ENCODE measurements at places on chromosomes 5 and 9.

DNA sequence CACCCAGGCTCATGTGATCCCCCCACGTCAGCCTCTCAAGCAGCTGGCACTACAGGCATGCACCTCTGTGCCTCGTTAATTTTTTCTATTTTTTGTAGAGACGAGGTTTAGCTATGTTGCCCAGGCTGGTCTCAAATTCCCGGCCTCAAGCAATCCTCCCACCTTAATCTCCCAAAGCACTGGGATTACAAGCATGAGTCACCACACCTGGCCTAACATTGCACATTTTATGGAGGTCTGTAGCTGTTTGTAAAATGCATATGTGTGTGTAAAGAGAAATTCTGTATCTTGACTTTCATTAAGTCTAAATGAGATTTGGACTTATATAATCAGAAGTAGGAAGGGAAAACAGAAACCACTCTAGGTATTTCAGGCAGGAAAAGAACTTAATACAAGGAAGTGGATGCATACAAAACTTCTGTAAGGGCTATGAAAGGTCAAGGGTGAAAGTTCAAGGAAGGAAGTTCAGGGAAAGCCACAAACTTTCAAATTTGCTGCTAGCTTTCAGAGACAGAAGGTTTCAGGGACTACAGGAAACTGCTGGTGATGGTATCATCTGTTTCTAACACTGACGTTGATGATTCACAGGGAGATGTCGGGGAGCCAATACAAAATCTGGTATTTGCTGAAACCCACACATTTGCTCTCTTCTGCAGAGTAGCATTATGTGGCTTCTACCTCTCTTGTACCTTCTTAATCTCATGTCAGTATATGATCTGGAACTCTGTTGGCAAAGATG lies 209.4 kb downstream of the PIK3R1 start:
- DNase-seq: peak; percentile 70

- DNase-seq: no peak
Measured at GRCh38 chr9:93365427-93366118, 85.9 kb upstream of the FAM120A start.

DNA sequence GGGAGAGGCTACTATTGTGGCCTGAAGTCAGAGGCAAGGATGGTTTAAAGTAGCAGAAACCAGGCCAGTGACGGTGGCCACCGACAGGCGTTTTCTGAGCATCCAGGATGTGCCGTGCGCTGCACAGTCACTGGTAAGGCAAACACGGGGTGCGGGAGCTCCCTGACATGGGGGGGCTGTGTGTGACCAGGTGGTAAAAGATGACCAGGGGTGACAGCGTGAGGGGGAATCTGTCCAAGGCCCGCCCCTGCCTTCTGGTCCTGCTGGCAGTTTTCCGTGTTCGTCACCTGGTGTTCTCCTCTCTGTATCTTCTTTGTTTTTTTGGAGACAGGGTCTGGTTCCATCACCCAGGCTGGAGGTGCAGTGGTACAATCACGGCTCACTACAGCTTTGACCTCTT lies 167.4 kb downstream of the ICE1 start:
- no peak for DNase-seq

- peak; percentile 81 for DNase-seq
Measured at GRCh38 chr9:120369608-120370220, 210.3 kb downstream of the CDK5RAP2 start.

DNA sequence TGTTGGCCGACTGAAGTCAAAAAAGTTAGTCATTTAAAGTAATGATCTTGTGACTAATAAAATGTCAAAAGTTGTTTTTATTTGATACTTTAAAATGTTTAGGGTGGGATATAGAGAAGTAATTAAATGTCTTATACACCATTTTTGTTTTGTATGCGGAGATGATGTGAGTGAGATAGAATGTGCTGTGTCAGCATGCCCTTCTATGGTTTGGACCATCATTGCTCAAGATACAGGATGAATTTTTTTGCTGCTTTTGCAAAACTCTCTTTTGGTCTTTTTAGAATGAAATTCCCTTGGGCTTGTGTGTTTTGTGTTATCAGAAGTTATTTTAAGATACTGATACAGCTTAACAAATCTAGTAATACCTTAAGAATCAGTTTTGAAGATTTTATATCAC lies 12.5 kb downstream of the SRFBP1 start:
- peak; percentile 65 for DNase-seq

- peak; percentile 93 for DNase-seq
Measured at GRCh38 chr9:69946800-69947437, 96.7 kb upstream of the MAMDC2 start.

DNA sequence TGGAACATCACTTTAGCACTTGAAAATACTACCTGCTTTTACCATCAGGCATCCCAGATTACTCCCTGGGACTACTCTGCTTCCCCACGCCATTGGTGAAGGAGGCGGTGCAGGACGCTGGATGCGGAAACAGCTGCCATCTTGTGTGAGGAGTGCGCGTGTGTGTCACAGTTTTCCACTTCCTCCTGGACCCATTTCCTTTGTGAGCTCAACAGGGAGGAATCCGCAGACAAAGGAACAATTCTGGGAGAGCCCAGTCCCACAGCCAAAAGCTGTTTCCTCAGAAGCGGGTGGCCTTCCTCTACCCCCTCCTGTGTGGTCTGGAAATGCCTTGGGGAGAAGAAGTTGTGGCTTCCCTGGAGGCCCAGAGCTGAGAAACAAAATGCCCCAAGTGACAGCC lies 16.8 kb downstream of the AFAP1L1 start:
- DNase-seq: no peak

DNA sequence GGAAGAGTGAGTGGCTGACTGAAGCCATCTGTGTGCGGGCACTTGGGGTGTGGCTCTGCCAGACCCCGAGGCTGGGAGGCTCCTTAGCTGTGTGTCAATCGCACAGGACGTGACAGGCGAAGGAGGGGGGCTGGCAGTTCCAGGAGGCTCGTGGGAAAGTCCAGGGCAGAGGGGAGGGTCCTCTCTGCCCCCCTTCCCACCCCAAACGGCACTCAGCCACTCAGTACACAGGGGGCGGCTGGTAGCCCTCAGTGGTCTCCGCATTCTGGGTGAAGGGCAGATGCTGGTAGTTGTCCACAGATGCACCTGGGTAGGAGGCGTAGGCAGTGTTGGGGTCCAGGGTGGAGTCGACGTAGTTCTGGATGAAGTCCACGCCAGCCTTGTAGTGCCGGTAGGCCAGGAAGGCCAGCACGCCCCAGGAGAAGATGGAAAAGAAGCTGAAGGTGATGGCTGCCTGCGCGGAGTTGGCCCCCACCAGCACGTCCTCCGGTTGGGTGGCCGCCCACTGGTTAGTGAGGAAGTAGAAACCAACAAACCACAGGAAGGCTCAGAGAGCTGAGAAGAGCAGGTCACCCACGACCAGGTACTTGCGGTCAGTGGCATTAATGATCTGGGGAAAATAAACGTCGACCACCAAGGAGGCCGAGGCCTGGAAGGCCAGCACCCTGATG lies 85.4 kb upstream of the CEP78 start:
- no peak for DNase-seq

GRCh38 chr5:88886746-88887341 lies 3.9 kb upstream of the MEF2C start:
- DNase-seq: no peak

DNA sequence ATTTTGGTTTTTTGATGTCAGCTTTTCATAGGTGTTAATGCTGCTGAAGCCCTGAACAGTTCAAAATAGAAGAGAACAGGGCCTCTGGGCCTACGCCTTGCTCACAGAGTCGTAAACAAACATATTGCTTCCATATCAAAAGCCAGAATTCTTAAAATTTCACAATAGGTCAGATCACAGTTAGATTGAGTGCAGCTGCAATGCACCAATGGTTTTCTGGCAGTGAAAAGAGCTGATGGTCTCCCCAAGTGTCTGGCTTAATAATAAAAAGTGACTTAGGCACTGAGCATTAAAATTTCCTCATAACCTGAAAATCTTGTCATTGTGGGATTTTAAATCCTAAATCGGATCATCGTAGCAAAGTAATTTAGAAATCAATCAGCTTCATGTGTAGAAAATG lies 493.0 kb downstream of the CAAP1 start:
- no peak for DNase-seq

GRCh38 chr5:131957721-131958441 lies 12.4 kb upstream of the MEIKIN start:
- no peak for DNase-seq

DNA sequence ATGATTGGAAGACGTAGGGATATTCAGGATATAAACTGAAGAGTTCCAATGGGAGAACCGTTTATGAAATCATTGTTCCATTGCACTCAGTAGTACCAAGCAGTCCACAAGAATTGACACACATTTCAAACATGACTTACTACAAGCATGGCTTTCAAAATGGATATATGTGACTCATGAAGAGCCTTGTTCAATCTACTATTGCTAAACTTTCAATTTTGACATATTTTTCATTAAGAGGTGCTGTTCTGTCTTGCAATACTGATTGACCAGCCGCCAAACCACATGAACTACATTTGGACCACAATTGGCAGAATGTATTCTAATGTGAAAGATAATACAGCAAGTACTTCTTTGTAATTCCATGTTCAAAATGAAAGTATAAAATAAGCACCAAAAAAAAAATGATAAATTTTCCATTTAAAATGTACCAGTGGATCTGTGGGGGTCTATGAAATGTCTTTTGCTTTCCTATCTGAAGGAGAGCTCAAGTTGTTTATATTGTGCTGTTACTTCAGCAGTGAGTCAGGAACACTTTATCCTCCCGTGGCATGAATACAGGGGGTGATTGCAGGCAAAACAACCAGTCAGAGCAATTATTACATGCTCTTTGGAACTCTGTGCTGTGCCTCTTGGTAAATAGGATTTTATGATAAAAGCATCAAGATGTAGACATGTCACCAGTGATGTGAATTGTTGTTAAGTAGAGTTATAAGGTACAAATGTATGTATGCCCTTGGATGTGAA lies 366.0 kb downstream of the ARRDC3 start:
- peak; percentile 71 for DNase-seq

- DNase-seq: no peak
Measured at GRCh38 chr5:54212331-54212730, 98.0 kb downstream of the ARL15 start.

DNA sequence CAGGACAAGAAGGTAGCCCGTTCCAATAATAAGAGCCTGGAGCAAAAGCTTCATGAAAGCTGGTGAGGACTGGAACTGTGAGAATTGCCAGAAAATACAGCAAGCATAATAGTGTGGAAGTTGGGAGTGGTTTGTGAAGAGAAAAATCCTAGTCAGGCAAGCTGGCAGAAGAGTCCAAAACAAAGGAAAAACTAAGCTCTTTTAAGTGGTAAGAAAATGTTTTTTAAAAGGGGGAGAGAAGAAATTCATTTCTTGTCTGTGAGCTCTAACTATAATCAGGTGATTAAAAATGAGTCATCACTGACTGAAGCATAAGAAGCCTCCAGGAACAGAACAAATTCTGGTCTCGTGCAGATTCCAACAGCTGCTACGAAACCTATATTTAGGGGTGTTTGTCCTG lies 102.6 kb downstream of the CAAP1 start:
- DNase-seq: peak; percentile 67

- DNase-seq: no peak
Measured at GRCh38 chr5:14308384-14309154, 165.4 kb downstream of the TRIO start.

DNA sequence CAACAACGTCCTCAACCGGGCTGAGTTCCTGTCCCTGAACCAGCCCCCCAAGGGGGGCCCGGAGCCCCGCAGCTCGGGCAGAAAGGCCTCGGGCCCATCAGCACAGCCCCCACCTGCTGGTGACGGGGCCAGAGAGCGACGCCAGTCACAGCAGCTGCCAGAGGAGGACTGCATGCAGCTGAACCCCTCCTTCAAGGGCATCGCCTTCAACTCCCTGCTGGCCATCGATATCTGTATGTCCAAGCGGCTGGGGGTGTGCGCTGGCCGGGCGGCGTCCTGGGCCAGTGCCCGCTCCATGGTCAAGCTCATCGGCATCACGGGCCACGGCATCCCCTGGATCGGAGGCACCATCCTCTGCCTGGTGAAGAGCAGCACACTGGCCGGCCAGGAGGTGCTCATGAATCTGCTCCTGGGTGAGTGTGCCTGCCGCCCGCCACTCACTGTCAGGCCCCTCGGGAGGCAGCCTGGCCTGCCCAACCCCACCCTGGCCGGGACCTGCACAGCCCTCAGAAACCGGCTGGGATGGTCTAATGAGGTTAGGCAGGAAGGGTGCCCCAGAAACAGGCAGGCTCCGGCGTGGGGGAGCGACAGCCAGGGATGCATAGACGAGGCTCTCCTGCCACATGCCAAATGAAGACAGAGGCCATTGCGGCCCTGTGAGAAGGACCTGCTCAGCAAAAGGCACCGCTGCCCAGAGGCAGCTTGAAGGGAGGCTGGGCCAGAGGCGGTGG lies 678 bp downstream of the PLPP7 start:
- no peak for DNase-seq

- DNase-seq: no peak
Measured at GRCh38 chr9:93299418-93300174, 115.7 kb downstream of the WNK2 start.

DNA sequence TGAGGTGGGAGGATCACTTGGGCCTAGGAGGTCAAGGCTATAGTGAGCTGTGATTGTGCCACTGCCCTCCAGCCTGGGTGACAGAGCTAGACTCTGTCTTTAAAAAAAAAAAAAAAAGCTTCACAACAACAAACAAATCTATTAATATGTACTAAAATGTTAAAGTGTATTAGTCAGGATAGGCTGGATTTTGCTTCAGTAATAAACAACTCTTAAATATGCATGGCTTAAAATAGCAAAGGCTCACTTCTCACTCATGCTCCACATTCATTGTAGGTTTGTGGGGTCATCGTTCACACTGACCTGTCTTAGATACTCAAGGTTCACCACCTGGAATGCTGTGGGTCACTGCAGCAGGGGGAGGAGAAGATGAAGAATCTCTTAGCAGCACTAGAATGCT lies 33.8 kb upstream of the COL15A1 start:
- no peak for DNase-seq

- DNase-seq: no peak
Measured at GRCh38 chr5:41832430-41832829, 37.8 kb downstream of the OXCT1 start.

DNA sequence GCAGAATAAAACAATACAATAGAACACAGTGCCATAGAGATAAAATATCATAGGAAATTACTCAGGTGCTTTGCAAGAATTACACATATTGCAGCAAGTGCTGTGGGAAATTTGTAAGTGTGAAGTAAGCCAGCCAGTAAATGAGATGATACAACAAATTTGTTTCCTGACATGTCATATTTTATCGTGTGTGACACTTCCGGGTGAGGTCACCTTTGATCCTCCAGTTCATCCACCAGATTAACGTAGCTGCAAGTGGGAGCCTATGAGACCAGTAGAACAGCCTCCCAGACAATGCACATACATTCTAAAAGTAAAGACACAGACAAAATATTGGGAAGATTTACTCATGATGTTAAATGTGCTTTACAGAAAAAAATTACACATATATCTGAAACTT lies 72.2 kb downstream of the PRDM9 start:
- no peak for DNase-seq

GRCh38 chr9:74133921-74134320 lies 363.2 kb upstream of the RORB start:
- no peak for DNase-seq

- DNase-seq: no peak
Measured at GRCh38 chr5:140220698-140221064, 45.7 kb downstream of the CYSTM1 start.

GRCh38 chr5:82365744-82366228 lies 87.6 kb upstream of the RPS23 start:
- DNase-seq: peak; percentile 85

Measured in fibroblast of mammary gland (primary cell).